ENCODE measurements at places on chromosomes 1 and 21.

- DNase-seq, result no peak
Observed at GRCh38 chr21:42063191-42063570, 7.9 kb upstream of the UMODL1 start.

GRCh38 chr1:102174259-102174863, 177.6 kb upstream of the OLFM3 start:
- DNase-seq, result peak; percentile 5

DNA sequence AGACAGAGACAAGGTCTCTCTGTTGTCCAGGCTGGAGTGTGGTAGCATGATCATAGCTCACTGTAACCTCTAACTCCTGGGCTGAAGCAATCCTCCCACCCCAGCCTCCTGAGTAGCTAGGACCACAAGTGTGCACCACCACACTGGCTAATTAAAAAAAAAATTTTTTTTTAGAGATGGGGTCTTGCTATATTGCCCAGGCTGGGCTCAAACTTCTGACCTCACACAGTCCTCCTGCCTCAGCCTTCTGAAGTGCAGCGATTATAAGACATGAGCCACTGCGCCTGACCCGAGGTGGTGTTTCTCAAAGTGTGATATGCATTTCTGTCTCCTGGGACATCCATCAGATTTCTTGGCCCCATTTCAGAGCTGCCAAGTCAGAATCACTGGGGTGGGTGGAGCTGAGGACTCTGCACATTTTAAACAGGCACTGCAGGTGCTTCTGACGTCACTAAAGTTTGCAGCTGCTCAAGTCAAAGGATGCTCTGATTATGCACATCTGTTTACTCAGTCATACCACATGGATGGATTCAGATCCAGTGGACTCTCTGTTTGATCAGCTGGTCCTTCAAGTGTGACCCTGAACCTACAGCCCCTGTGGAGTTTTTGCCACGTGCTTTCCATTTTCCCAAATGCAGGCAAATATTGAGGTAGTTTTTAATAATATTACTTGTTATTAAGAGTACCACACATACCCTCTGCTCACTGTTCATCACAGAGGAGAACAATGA, 21.4 kb downstream of the TGFB2 start:
- DNase-seq, result no peak

- DNase-seq, result no peak
Observed at GRCh38 chr1:81505831-81506230, 294.9 kb upstream of the ADGRL2 start.

DNA sequence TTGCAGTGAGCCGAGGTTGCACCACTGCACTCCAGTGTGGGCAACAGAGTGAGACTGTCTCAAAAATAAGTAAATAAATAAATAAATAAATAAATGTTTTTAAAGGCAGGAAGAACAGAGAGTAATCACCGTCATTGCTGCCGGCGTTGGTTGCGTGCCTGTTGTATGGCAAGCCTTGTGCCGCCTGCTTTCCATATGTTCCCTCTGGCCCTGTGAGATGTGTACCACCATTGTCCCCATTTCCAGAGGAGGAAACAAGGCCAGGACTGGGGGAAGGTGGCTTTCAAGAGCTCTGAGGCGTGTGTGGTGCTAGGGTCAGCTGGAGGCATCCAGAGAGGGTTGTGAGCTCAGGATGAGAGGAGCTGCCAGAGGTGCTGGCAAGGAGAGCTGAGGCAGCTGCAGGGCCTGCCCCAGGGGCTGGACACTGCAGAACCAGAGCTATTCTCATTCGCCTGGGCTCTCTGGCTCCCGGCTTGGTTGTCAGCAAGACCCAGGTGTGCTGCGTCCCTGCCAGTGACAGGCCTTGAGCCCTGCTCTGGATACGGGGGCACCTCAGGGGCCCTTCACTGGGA, 5.2 kb upstream of the MARCKSL1 start:
- no peak for DNase-seq

DNA sequence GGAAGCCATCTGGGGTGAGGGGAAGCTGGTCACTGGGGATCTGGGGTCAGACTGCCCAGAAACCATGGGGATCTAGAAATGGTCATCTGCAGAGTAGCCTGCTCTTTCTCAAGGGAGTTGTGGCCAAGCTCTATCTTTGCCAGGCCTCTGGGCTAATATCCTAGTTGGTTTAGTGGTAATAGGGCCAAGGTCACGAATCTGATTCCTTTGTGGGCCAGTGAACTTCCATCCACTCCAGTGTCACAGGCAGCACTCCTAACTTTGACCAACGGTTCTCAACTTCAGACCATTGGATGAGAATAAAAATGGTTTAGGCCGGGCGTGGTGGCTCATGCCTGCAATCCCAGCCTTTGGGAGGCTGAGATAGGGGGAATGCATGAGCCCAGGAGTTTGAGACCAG, 28.1 kb upstream of the PPP2R5A start:
- DNase-seq, result no peak

- DNase-seq, result no peak
Observed at GRCh38 chr1:1920057-1920607, 1.1 kb upstream of the TMEM52 start.

DNA sequence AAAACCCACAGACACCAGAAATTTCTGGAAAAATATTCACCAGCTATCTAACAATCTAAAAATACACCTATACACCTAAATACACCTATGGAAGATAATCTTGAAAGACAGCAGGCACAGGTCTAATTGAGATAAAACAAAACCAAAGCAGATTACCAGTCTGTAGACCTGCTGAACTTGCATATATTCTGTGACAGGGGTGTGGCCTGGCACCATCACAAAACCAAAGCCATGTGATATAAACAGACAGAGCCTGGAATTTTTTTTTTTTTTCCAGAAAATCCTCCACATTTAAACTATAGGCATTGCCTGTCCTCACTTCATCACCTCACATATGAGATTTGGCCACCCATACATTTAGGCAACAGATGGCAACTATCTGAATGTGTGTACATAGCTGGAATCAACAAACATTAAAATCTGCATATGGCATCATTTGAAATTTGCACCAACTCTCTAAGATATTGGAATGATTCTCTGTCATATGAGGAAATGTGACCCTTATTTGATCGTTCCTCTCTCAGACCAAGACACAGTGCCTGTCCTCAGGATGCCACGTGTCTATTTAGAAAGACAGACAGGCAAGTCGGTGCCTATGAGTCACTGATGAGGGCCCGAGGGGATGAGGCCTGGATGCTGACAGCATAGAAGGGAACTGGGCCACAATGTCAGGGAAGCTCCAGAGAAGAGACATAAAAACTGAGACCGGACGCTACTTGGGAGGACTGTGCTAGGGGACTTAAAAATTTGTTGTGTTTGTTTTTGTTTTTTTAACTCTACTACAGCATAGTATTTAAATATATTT, 32.6 kb downstream of the NMNAT2 start:
- DNase-seq, result peak; percentile 57

DNA sequence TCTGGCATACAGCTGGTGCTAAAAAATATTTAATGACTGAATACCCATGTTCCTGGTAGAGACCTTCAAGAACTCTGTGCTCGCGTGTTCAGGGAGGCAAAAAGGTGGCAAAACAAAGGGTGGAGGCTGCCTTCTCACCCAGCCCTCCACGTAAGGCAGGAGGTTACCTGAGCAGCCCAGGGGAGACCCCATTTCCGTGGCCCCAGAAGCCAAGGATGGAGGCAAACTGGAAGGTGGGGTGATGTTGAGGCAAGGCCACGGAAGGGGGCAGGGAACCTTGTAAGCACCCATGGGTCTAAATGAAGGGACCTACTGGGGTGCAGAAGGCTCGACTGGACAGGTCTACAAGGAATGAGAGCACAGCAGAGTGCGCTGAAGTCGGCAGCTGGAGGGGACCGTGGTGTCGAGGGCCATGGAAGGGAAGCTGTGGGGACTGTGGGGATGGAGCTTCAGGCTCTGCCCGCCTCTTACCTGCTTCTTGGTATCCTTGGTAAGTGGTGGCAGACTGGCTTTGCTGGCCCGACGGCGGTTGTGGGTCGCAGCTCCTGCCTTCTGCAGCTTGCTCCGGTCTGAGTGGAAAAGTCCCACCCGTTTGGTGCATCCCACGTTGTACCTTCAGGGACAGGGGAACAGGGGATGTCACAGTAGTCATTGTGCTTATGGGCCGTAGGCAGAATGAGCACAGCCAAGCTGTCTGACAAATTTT, 8.9 kb upstream of the A3GALT2 start:
- DNase-seq, result no peak

- DNase-seq, result peak; percentile 40
Observed at GRCh38 chr1:9230869-9231533, 3.6 kb upstream of the H6PD start.
